ENCODE measurements at places on chromosomes 11 and 22.

DNA sequence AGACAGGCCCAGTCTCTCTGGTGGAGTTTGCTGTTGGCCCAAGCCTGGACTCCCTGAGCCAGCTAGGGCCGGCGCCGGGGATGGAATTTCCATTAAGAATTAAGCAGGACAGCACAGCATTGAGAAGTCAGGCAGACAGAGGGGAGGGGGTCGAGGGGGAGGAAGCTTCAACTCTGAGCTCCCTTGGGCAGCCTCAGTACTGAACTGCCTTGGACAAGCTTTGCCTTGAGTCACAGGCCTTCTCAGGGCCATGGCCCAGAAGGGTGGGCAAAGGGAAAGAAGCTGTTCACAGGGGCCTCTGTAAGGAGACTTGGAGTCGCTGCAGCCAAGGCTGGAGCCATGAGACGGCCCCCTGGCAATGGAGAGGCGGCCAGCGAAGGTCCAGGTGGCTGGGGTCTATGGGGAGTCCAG is 2.6 kb upstream of the INSC start:
- no peak for ATAC-seq

DNA sequence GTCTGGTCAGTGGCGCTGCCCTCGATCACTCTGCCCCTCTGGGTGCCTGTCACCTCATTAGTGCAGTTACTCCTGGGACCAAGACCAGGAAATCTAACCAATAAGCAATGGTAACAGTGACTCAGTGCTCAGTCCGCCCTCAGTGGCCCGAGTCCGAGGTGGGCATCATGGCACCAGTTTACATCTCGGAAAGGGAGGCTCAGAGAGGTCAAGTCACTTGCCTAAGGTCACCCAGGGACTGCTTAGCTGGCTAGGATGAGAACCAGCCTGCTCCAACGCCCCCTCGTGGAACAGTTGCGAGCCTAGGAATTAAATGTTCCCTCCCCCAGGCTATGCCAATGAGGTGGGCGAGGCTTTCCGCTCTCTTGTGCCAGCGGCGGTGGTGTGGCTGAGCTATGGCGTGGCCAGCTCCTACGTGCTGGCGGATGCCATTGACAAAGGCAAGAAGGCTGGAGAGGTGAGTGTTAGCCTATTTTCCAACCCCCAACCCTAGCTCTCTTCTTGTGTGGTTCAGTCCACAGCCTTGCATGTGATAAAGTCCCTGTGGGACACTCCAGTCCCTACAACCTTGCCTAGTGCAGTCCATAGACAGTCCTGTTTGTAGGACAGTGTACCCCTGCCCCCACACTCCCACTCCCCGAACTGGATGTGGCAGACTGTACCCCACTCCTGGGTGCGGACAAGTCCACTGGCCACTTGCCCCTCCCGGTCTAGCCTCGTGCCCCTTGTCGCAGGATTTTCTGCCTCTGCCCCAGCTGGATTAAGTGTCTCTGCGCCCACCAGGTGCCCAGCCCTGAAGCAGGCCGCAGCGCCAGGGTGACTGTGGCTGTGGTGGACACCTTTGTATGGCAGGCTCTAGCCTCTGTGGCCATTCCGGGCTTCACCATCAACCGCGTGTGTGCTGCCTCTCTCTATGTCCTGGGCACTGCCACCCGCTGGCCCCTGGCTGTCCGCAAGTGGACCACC is 1.1 kb downstream of the MTFP1 start:
- peak; percentile 44 for ATAC-seq

DNA sequence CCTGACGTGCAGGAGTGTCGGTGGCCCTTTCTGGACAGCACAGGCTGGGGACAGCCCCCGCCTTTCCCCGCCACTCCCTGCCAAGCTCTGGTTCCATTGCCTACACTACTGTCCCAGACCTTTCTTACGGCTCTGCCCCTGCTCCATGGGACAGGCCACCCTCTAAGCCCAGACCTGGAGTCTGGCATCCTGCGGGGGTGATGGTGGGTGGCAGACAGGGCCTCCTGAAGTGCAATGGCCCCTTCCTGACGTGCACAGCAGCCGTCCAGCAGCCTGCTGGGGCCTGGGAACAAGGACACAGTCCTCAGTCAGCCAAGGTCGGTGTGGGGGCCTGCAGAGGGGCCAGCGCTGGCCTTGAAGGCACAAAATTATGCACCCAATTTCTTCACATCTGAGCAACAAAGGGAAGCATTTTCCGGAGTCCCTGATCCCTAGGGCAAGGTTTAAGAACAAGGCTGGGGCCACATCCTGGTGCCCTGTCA is 79.7 kb upstream of the KCNQ1OT1 start:
- no peak for ATAC-seq

GRCh38 chr11:46063138-46063537 is 58.1 kb downstream of the PHF21A start:
- no peak for ATAC-seq

DNA sequence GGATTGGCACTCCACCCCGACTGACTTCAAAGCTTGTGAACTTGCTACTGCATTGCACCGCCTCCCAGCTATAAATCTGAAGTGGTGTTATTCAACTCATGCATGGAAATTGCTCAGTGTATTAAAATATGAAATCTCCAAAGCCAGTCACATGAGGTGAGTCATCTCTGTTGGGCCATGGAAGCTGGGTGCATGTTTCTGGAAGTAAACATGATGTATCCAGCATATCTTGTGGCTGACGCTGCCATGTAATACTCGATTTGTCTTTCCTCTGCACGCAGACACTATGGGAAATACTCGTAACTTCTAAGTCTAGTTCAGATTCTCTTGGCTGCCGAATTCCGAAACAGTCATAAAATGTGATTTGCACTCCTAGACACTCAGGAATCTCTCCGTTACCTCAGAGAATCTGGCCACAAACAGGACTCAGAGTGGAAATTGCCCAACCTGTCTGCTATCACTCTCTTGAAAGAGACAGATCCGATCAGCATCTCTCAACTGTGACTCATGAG is 154.9 kb upstream of the MPPED2 start:
- no peak for ATAC-seq

- ATAC-seq, result no peak
Observed at GRCh38 chr11:105781807-105782206, 171.9 kb downstream of the GRIA4 start.

GRCh38 chr11:79019975-79020374 is 420.9 kb downstream of the TENM4 start:
- ATAC-seq, result no peak

- no peak for ATAC-seq
Observed at GRCh38 chr22:50485221-50486131, 1.2 kb upstream of the MIOX start.

- peak; percentile 89 for ATAC-seq
Observed at GRCh38 chr11:46210133-46210636, 67.3 kb upstream of the CREB3L1 start.

GRCh38 chr22:38955926-38956325 is 1.5 kb upstream of the APOBEC3A start:
- ATAC-seq, result no peak

GRCh38 chr11:7263842-7264241 is 12.1 kb downstream of the SYT9 start:
- ATAC-seq, result no peak

- ATAC-seq, result no peak
Observed at GRCh38 chr11:84524422-84525051, 1102.6 kb downstream of the DLG2 start.

DNA sequence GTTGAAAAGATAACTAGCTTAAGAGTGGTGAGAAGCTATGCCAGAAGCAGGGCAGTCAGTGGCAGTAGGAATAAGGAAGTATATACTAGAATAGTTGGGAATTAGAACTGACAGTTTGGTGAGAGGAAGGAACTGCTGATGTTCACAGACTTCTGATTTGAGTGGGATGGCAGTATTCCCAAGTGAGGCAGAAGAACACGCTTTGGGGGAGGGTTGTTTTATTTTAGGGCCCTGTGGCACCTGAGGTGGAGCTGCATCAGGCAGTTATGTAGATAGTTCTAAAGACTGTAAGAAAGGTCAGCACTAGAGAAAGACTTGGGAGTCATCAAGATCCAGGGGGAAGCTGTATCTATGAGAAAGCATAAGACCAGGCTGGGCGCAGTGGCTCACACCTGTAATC is 66.3 kb upstream of the TNRC6B start:
- no peak for ATAC-seq

GRCh38 chr11:111555255-111555654 is 14.7 kb downstream of the LAYN start:
- no peak for ATAC-seq

- ATAC-seq, result no peak
Observed at GRCh38 chr11:27025312-27025955, 15.2 kb upstream of the BBOX1 start.

DNA sequence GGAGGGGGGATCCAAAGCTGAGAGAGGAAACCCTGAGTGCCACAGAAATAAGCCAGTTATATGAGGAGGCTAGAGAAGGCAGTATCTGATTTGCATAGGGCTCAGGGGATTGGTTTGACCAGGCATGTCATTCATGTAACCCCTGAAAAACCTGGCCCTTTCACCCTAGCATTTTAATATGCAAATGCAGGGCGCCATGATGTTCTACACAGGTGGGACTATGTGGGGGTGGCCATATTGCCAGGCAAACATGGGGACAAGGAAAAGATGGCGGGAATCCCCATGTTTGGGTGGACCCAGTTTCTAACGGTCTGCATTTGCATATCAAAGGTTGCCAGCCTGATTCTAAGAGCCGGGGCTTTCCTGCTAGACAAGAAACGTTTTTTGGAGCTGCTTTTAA is 27.2 kb downstream of the CSF2RB start:
- peak; percentile 83 for ATAC-seq

DNA sequence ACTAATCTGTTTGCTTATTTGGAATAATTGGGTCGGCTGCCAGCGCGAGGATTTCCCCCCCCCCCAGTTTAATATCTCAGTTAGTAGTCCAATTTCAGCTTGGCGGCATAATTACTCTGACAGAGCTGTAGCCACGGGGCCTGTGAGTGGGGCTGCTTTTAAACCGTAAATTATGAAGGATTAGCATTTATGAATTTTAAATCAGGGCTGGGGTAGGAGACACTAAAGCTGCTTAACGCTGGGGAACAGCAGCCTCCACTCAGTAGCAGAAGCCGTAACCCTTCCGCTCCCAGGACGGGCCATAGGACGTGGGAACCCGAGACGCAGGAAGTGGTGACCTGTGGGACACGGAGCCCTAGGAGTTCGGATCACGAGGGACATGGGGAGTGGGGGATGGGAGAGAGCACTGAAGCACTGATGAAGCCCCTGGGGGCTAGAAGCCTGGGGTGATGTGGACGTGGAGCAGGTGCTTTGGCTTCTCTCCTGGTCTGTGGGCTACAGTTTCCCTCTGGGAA is 66.2 kb upstream of the LMO1 start:
- no peak for ATAC-seq

DNA sequence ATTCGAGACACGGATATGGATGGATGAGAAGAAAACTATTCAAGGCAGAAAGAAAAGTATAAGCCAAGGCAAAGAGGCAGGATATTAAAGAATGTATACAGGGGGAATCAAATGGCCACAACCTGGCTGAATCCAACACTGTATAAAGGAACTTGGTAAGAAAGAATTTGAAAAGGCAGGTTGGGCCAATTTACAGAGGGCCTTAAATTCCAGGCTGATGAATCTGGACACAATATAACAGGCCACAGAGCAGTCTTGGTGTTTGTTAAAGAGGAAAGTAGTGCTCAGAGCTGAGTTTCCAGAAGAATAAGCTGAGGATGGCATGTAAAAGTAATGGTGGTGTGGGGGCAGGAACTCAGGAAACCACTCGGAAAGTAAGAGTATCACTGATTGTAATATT is 72.3 kb upstream of the POU2AF2 start:
- ATAC-seq, result no peak

DNA sequence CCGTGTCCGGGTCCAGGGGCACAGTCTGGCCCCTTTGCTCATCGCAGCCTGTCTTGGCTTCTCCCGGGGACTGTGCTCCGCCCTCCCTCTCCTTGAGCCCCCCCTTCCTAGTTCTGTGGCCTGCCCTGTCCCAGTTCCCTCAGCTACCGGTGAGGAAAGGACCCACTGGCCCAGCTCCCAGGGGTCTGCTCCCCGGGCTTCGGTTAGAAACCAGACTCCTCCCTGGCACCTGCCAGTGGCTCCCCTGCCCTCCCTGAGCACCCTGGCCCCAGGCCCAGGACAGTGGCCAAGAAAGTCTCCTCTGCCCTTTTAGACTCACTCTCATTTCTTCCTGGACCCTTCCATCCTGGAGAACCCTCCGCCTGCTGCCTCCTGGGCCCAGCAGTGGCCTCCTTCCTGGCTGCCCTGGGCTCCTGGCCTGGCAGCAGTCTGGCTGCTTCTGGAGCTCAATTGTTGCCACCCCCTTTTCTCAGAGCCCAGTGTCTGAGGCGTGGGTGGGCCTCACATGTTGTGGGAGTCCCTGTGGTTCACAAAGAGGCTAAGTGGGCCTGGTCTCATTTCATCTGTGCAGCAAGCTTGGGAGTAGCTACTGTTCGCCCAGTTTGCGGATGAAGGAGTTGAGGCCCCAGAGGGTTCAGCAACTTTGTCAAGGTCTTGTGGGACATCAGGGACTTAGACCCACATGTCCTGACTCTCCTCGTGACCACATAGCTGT is 12.6 kb downstream of the PRDM11 start:
- no peak for ATAC-seq

GRCh38 chr22:46104881-46105493 is 45.3 kb upstream of the PPARA start:
- ATAC-seq, result no peak

DNA sequence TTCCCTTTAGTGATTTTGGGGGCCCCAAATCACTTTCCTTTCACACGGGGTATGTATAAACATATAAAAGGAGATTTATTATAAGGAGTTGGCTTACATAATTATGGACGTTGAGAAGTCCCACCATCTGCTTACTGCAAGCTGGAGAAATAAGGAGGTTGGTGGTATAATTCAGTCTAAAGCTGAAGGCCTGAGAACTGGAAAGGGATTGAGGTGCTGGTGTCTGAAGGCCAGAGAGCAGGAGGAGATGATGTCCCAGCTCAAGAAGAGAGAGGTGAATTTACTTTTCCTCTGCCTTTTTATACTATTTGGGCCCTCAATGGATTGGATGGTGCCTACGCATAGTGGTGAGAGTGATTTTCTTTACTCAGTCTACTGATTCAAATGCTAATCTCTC is 1.3 kb upstream of the ZNF202 start:
- no peak for ATAC-seq

GRCh38 chr22:45554040-45554406 is 51.3 kb downstream of the FBLN1 start:
- ATAC-seq, result no peak

- peak; percentile 5 for ATAC-seq
Observed at GRCh38 chr11:117095284-117096161, 2.7 kb downstream of the SIK3 start.

DNA sequence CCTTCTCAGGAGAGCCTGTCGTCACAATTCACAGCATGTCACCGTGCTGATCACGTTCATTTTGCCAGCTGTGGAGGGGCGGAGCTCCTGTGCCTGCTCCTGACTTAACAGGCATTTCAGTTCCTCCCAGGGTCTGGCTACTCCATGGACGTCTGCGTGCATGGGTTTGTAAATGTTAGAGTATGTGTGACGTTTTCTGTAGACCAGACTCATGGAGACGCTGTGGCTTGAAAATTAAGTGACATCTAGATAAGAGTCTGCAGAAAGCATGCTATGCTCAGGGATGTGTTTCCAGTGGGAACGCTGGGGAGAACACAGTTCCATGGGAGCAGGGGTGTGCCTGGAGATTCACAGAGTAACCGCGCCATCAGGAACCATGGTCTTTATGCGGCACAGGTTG is 804.0 kb downstream of the TBC1D22A start:
- no peak for ATAC-seq

All from activated T-helper 17 cell treated with anti-CD3 and anti-CD28 coated beads, Interleukin-2, amount 50 U/mL, for 72 hours (primary cell).